ENCODE measurements at places on chromosomes 1 and 21. TPM values are rescaled to one million over a fixed set of nuclear protein-coding genes. Genes with fewer than 3 reads are reported as not detected.

The DNALI1 gene
- 4.7 TPM for total RNA-seq

The SPRR3 gene
- total RNA-seq, result 0.39 TPM

GRCh38 chr1:222060210-222060916 lies 318.5 kb upstream of the DUSP10 start:
- DNase-seq, result no peak

DNA sequence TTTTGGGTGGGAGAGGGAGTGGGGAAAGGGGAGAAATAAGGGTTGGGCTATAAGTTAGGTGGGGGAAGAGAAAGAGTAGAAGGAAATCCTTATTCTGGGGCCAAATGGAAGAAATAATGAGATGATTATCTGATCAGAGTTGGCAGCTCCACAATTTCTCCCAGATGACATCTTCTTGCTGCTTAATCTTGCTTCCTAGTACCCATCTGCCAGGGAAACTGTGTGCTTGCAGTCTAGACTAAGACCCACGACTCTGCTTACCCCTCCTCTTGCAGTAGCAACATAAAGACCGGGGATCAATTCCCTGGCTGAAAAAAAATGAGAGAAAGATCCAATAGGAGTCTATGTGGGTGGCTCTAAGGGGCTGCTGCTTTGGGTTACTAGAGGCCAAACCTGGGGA lies 95.6 kb downstream of the PAPPA2 start:
- no peak for DNase-seq

- DNase-seq, result no peak
Measured at GRCh38 chr1:1954831-1955441, 35.9 kb upstream of the TMEM52 start.

All from spinal cord (tissue), 10 donors.